ENCODE measurements at places on chromosomes 16 and 17.

- DNase-seq: no peak
Measured at GRCh38 chr17:7557775-7558543, 591 bp upstream of the TNFSF13 start.

- no peak for DNase-seq
Measured at GRCh38 chr17:37393352-37393751, 13.3 kb downstream of the ACACA start.

- DNase-seq: no peak
Measured at GRCh38 chr16:23986455-23986854, 150.7 kb downstream of the PRKCB start.

DNA sequence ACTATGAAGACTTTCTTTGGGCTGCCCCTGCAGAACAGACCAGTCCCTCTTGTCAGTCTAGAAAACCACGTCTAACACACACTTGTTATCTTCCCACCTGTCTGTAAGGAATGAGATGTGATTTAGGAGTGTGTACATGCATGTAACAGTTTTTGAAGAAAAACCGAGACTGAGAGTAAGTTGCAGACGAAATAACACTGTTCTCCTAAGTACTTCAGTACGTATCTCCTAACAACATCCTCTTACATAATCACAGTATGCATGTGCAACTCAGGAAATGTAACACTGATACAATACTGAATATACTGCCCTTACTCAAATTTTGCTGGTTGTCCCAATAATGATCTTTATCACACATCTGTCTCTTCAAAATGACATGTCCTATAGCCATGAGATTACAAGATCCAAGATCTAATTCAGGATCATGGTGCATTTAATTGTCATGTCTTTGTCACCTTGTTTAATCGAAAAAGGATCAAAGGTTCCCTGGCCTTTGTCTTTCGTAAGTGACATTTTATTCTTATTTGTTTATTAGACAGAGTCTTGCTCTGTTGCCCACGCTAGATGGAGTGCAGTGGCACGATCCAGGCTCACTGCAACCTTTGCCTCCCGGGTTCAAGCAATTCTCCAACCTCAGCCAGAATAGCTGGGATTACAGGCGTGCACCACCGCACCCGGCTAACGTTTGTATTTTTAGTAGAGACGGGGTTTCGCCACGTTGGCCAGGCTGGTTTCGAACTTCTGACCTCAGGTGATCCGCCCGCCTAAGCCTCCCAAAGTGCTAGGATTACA lies 25.6 kb downstream of the CREBBP start:
- no peak for DNase-seq

DNA sequence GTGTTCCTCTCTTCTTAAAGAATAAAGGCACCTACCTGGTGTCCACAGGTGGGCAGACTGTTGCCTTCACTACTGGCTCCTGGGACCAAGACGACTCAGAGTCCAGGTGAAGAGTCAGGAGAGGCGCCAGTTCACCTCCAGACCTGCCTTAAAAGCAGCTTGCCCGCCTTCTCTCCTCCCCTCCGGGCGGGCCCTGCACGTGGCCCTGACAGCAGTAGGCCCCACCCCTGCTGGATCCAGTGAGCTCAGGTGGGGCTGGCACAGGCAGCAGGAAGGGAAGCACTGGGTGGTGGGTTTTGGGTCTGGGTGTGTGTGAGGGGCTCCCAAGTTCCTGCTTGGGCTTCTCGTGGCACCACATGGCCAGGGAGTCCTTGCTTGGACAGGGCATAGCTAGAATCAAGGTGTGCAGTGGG lies at the start of gene TNS4:
TNS4 (minus strand) TSS at position 125 of the 413 bp plus-strand sequence. CDS start 5,198 bp downstream, outside the sequence.
- no peak for DNase-seq

- peak; percentile 91 for DNase-seq
Measured at GRCh38 chr16:4373909-4374742, 2.5 kb downstream of the VASN start.

GRCh38 chr16:56327929-56328258 lies 97.5 kb downstream of the AMFR start:
- DNase-seq: no peak

DNA sequence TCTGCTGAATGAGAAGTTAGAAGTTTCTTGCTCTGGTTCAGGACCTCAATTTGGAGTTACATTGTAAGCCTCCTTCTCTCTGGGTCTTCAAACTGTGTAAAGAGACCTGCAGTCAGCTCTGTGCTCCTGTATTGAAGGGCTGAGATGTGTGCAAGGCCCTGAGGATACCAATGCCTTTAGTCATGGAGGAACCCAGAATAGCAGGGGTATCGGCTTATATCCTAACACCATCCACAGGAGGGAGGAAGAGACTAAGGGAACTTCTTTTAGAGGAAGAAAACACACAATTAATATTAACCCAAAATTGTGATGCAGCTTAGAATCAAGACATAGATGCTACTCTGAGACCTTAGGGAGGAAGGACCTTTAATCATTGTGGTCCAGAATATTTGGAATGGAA lies 36.5 kb downstream of the GLP2R start:
- no peak for DNase-seq

DNA sequence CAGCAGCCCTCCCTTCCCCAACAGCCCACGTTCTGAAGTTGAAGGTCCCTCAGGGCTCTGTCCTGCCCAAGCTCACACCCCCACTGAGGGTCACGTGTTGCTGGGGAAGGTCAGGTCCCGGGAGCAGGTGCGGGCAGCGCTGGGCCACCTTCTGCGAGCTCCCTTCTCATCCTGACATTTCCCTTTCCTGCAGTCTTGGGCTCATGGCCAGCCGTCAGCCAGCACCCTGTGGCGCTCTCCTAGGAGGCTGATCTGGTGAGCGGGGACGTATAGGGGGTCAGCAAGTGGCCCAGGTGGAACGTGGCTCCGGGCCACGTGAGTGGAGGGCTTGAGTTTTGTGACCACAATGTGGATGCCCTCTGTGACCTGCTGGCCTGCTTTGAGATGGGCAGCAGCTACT lies 73.4 kb downstream of the RAP1GAP2 start:
- DNase-seq: no peak

DNA sequence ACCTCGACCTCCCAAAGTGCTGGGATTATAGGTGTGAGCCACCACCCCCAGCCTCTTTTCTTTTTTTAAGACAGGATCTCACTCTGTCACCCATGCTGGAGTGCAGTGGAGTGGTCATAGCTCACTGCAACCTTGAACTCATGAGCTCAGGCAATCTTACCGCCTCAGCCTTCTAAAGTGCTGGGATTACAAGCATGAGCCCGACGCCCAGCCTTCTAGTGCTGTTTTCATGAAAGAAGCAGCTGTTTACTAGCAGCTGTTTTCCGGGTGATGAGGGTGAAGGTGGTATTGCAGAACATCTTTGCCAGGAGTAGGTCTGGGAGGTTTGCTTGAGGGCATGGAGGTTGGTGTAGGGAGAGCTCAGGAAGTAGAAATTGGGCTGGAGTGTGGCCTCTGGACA lies 2.0 kb downstream of the ADCY7 start:
- no peak for DNase-seq

GRCh38 chr17:76119409-76120371 lies 16.1 kb upstream of the EXOC7 start:
- no peak for DNase-seq

Measured in GM04503 (cell line).